Left forelimb (tissue), 1 donor: ENCODE measurements at places on chromosomes 7 and 10.

- no peak for DNase-seq
These were observed 19.3 kb downstream of the VWA2 start for GRCh38 chr10:114258274-114258840.

DNA sequence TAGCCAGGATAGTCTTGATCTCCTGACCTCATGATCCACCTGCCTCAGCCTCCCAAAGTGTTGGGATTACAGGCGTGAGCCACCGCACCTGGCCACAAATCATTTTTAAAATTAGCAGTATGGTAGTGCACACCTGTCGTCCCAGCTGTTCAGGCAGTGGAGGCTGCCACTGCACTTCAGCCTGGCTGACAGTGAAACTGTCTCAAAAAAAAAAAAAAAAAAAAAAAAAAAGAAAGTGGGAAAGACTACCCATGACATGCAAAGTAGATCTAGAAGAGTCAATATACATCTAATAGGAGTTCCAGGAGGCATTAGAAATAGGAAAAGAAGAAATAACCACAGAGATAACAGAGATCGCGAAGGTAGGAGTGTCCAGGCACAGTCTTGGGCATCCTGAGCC, 3.2 kb downstream of the CSGALNACT2 start:
- no peak for DNase-seq

- no peak for DNase-seq
These were observed 338.2 kb upstream of the PRKCQ start for GRCh38 chr10:6918305-6918704.

GRCh38 chr10:34690383-34691049, 124.6 kb downstream of the PARD3 start:
- DNase-seq: no peak

DNA sequence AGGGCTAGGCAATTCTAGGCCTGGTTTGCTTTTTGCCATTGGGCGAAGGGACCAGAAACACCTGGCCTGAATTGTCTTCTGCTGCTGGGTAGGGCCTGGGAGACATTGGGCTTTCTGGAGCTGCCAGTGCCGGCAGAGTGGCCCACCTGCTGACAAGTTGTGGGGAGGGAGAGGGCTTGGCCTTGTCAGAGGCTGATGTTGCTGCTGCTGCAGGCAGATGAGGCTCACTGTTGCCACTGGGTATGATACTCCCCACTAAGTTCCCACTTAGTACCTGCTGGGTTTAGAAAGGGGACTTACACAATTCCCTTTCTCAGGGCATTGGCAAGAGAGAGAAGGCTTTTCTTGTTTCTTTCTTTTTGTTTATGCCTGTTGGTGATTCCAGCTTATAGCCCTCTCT, 289.6 kb upstream of the NPVF start:
- no peak for DNase-seq

DNA sequence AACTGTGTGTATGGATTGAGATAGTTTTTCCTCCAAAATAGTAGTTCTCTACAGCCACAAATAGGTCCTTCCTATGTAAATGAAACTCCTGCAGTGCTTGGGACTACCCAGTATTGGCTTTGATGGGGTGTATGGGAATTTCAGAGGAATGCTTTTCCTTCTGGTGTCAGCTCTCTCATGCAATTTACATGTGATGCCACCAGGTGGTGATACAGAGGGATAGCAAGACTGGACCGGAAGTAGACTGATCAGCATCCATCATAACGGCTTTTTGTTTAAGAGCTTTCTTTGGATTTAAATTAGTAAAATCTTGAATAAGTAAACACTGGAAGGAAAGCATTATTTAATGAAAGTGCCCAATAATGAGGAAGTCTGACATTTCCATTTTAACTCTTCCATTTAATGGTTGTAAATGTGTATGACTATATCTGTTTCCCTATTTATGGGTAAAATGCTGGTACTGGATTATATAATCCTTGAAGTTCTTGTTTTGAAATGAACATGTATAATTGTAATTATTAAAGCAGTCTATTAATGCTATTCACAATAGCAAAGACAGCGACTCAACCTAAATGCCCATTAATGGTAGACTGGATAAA, 22.7 kb downstream of the DYNC1I1 start:
- DNase-seq: no peak

- DNase-seq: peak; percentile 42
These were observed 62.0 kb downstream of the CFAP46 start for GRCh38 chr10:132880128-132880981.

DNA sequence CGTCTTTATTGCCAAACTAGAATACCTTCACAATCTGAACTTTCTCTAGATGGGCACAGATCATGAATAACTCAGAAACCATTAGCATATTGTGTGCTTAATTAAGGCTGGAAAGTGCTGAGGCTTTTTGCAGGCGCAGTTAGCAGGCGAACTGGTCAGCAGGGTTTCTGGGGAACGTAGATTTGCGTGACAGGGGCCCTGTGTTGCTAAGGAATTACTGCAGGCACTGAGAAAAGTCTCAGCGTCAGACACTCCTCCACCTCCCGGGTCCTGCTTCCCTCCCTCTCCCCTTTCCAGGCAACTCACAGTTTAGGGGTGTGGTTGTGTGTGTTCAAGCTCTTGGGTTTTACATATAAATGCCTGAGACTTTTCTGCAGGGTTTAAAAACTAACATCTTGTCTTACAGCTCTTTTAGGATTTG, 2.2 kb downstream of the MAP3K8 start:
- no peak for DNase-seq

GRCh38 chr7:32479574-32480200, 10.5 kb downstream of the LSM5 start:
- DNase-seq: no peak

GRCh38 chr7:1421020-1421790, 38.1 kb downstream of the MICALL2 start:
- DNase-seq: no peak

DNA sequence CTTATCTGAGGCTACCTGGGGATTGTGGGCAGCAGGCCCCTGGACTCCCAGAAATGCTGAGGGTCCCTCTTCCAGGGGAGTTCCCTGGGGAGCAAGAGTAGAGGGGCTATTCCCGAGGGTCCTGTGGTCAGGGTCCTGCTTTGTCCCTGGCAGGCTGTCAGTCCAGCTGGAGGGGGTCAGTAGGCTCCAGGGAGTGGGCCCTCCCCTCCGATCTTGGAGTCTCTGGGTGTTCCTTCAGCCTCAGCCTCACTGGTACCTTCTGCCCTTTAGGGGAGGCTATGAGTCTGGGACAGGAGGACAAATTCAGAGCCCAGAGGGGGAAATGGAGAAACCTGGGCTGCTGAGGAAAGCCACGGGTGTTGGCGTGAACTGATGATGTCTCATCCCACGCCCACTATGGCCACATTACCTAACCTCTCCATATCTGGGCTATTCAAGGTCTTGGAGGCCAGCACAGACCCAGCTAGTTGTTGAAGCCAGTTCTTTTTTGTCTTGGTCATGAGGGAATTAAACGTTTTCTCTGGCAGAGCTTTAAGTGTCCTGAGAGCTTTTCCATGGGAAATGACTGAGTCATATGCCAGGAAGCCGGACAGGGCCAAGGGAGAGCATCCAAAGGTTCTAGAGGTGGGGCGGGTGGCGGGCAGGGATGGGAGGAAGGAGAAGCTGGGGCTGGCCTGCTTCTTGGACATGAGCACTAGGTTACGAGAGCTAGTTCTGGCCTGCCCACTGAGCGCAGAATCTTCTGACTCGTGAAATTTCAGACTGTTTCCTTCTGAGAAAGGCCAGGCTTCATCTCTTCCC, 6.2 kb downstream of the CALHM2 start:
- no peak for DNase-seq

DNA sequence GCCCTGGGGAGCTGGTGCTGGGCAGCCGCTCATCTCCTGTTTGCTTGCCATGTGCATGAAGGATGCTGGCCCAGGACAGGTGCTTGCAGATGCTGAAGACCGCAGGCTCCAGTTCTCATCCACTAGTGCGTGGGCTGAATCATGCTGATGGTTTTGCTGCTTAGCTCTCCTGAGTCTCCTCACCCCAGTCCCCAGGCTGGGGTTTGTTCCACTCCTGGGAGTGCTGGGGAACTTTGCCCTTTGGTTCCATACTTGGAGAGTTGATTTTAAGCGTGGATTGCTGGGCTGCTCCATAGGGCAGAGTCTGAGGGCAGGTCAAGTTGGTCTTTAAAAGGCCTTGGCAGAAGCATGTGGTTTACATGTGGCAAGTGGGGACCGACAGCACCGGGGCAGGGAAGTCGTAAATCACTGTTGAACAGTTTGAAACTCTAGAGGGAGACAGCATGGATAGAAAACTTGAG, 9.1 kb downstream of the DYNC2I1 start:
- DNase-seq: no peak

- DNase-seq: peak; percentile 91
These were observed at the start of gene CACNA2D1 for GRCh38 chr7:82443547-82444219. CACNA2D1 (minus strand) TSS chr7:82443777.

DNA sequence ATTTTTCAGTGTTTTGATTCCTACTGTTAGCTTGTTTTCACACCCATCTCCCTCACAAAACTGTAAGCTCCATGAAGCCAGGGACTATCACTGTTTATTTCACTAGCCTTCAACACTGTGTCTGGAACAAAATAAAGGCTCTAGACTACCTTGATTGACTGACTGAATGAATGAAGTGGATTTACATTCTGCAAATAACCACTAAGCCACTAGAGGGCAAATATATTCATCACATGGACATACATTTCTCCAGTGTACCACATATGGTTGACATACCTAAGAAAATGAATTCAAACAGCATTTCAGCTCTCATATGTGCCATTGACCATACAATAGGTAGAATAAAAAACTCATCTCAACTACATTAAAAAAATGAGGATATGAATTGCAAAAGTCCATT, 185.9 kb downstream of the RAB11FIP2 start:
- no peak for DNase-seq

- no peak for DNase-seq
These were observed 87.2 kb downstream of the RNF216 start for GRCh38 chr7:5694221-5694754.

GRCh38 chr10:34824870-34825269, 9.8 kb upstream of the PARD3 start:
- no peak for DNase-seq

DNA sequence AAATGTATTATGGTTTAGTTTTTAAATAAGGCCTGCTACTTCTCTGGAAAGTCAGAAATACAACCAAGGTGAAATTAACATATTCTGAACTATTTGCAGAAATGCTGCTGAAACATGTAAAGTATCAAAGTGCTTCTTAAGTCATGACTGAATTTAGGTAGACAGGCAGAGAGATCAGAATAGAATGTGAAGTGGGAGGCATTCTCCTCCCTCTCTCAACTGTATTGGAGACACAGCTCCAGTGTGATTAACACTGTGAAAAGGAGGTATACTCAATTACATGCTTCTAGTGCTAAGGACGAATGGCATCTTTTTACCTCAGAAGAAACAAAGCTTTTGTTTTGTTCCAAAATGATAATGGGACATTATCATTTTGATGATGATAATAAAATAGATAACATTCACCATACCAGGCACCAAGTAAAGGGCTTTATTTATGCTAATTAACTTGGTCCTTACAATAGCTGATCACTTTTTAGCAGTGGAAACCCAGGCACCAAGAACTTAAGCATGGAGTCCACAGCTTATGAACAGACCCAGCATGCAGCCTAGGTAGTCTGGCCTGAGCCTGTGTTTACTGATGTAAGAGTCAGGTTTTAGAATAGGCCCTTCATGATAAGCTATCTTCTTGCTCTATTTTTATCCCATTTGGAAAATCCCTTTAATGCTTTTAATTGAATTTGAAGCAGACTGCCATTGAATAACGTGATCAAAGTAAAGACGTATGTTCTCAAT, 26.0 kb downstream of the PPP1R9A start:
- DNase-seq: no peak

DNA sequence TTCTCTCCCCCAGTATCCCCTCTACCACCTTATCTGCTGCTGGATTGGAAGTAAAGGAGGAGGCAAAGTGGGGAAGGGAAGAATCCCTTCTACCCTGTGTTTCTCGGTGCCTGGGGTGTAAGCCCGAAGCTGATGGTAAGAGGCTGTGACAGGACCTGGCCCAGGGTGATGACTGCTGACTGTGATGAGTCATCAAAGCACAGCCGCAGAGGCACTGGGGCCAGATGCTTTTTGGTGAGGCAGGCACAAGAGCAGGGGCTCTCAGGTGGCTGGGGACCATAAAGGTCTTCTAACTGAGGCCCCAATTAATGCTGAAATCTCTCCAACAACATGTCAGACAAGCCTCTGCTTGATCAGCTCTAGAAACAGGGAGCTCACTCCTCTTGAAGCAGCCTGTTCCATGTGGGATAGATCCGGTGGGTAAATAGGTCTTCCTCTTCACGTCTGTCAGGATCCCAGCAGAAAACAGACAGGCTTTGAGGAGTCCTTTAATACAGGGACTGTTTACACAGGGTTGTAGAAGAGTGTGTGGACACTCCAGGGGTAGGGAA, 86.1 kb upstream of the PCBD1 start:
- no peak for DNase-seq

DNA sequence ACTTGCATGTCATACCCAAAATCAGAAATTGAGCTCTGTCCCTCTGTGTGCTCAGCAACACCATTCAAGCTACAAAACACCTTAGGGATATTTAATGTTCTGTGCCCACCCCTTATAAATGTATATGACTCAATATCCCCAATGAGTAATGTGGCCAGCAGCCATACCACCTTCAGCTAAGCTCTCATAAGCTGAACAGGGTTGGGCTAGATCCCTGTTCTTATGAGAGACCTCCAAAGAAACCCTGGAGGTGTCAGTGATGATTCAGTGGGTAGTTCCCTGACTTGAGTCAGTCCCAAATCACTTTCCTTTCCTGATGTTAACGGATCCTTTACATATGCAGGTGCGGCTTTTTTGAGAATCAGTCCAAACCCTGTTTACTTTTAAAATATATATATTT, 253.8 kb downstream of the CREB5 start:
- DNase-seq: no peak

DNA sequence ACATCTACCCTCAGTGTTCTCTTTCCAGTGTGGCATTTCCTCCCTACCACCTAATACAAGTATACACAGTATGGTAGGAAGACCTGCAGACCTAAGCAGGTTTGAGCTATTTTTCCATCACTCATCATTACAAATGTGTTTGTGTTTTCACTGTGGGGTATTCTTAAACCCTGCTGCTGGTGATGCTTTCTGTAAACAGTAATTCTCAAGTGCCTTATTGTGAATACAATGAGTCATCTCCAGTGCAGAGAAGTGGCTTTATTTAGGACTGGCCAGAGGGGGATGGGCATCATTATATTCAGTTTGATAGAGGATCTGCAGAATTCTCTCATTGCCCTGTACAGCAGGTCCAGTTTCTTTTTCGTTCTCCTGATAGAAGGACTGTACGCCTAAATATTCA, 63.7 kb downstream of the GRM8 start:
- DNase-seq: no peak

DNA sequence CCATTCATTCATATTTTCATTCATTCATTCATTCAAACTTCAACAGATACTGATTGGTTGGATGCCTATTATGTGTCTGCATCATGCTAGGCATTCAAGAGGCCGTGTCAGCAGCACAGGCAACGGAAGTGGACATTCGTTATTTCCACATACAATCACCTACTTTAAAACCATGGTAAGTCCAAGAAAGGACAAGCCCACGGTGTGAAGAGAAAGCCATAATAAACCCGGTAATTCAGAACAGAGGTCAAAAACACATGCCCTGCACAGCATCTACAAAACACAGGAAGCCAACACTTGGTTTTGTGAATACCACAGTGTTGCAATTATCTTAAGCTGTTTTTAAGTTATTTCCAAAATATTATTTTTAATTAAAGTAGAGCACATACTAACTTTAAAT, 126.7 kb downstream of the GLI3 start:
- no peak for DNase-seq
